ENCODE measurements at places on chromosomes 2 and 18.
A peak's percentile ranks its signal among the peaks of the same experiment; 100 is the strongest.

- peak; percentile 52 for DNase-seq
Measured at GRCh38 chr2:172093416-172094293, 8.3 kb downstream of the DLX1 start.

- DNase-seq: no peak
Measured at GRCh38 chr2:63755965-63756364, 85.7 kb upstream of the UGP2 start.

DNA sequence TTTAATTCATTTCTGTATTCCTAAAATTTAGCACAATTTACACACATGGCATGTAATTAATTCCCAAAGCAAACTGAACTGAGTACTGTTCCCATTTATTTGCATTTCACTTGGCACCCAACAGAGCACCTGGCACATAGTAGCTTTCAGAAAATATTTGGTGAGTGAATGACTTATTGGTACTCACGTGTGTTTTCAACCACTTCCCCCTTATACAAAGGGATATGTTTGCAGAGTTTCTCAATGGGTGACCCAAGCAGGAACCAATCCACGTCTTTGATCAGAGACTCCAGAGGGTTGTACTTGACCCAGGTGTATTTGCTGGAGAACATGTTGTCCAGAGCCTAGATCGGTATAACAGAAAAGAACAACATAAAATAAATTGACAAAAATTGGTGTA is 6.6 kb downstream of the GKN2 start:
- DNase-seq: no peak

- DNase-seq: no peak
Measured at GRCh38 chr2:69774984-69775982, 33.3 kb downstream of the ANXA4 start.

- peak; percentile 34 for DNase-seq
Measured at GRCh38 chr18:49459404-49460171, 857 bp downstream of the DYM start.

- no peak for DNase-seq
Measured at GRCh38 chr2:163775304-163775703, 39.5 kb upstream of the FIGN start.

GRCh38 chr2:36702781-36703180 is 6.3 kb downstream of the VIT start:
- no peak for DNase-seq

GRCh38 chr2:52542297-52542696 is 1225.3 kb upstream of the CHAC2 start:
- DNase-seq: no peak

GRCh38 chr2:234429265-234429664 is 67.6 kb downstream of the ARL4C start:
- peak; percentile 30 for DNase-seq

DNA sequence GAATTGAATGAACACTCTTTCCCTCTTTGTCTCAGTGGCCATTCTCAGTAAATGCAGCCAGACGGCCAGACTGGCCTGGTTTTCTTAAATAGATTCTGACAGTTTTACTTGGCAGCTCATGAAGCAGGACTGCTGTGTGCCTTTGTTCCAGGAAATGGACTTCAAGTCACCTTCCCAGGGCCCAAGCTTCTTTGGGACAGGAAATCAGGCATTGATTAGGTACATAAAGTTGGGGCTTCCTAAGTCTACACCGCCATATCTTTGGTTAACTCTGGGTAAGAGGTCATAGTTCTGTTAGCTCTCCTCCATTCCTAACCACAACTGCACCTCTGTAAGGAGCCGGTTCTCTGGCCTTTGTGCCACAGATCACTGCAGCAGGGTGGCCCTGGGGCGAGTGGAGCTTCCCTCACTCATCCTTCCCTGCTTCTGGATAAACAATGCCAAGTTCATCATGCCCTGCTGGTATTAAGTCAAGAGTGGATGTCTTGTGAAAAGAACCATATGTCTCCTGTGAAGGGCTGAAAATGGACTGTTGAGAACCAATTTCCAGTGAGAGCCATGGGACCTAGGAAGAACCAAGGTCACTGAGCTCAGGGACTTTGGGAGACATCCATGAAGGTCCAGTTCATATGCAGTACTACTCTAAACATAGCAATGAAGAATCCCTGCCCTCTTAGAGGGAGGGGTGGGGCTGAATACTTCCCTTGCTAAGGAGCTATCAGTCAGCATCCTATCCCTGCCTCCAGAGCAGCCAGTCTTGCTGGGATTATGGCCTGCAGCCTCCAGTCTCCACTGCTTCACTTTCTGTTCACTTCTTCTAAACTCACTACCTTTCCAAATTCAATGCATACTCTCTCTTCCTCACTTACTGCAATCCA is 122.6 kb upstream of the XPO1 start:
- no peak for DNase-seq

GRCh38 chr2:37707393-37707792 is 36.0 kb upstream of the CDC42EP3 start:
- no peak for DNase-seq

DNA sequence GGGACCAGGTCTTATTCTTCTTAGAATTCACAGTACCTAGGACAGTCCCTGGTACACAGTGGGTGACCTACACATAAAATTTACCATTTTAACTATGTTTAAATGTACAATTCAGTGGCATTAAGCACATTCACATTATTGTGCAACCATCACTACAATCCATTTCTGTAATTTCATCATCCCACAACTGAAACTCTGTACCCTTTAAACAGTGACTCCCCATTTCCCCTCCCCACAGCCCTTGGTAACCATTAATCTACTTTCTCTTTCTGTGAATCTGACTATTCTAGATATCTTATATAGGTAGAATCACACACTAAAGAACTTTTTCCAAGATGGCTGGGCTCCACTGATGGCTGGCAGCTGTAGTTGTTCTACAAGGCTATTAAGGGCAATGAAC is 41.6 kb downstream of the GFPT1 start:
- no peak for DNase-seq

- no peak for DNase-seq
Measured at GRCh38 chr18:77984833-77985232, 735.2 kb downstream of the GALR1 start.

GRCh38 chr2:224598678-224599077 is 13.5 kb upstream of the CUL3 start:
- DNase-seq: no peak

All from H7 (cell line).